Suprapubic skin (tissue), 4 donors: ENCODE measurements at places on chromosomes 3 and 15. TPM values are rescaled to one million over a fixed set of nuclear protein-coding genes. Genes with fewer than 3 reads are reported as not detected.

LIPC gene
- total RNA-seq: not detected

LRRN1 gene
- 1.1 TPM for total RNA-seq

GRM2 gene
- 1.9 TPM for total RNA-seq

TRIP4 gene
- 8.3 TPM for total RNA-seq

SQOR gene
- 36.9 TPM for total RNA-seq

SLC9A9 gene
- 27.4 TPM for total RNA-seq

RLBP1 gene
- total RNA-seq: not detected

IL16 gene
- 19.9 TPM for total RNA-seq

KBTBD13 gene
- total RNA-seq: not detected

CALML4 gene
- 4.7 TPM for total RNA-seq

GPR62 gene
- not detected for total RNA-seq

DNA sequence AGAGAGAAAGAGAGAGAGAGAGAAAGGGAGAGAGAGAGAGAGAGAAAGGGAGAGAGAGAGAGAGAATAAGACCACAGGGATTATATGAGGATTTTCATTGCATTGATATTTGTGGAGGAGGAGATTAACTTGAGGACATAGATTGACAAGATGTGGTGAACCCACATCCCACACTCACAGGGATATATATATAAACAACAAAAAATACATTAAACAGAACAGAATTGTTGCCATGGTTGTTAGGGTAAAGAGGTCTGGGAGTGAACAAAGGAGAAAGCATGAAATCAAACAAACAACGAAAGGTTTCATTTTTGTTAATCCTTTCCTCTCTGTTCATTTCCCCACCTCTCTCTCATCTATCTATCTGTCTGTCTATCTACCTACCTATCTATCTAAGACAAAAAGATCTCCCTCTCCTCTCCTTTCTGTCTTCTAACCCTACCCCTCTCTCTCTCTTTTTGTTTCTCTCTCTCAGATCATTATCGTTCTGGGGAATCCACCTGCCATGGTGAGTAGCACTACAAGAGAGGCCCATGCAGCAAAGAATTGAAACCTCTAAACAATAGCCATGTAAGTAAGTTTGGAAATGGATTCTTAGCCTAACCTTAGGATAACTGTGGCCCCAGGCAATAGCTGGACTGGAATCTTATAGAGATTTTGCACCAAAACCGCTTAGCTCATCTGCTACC is 280.9 kb downstream of the RAP2B start:
- H3K4me3 ChIP-seq: no peak overlapping the region
- no peak overlapping the region for H3K27ac ChIP-seq

GRCh38 chr3:7812490-7812889 is 689.1 kb upstream of the LMCD1 start:
- H3K4me3 ChIP-seq: no peak overlapping the region
- no peaks in the 10 kb centered on the region for H3K36me3 ChIP-seq
- H3K4me1 ChIP-seq: no peaks in the 10 kb centered on the region
- H3K27ac ChIP-seq: no peak overlapping the region
- no peaks in the 10 kb centered on the region for H3K27me3 ChIP-seq
- no peak for DNase-seq

GRCh38 chr15:73608941-73609340 is 24.2 kb downstream of the NPTN start:
- H3K27ac ChIP-seq: no peak overlapping the region
- no peaks in the 10 kb centered on the region for H3K27me3 ChIP-seq
- DNase-seq: no peak
- H3K4me1 ChIP-seq: peaks cover 39% of the 10 kb centered on the region

DNA sequence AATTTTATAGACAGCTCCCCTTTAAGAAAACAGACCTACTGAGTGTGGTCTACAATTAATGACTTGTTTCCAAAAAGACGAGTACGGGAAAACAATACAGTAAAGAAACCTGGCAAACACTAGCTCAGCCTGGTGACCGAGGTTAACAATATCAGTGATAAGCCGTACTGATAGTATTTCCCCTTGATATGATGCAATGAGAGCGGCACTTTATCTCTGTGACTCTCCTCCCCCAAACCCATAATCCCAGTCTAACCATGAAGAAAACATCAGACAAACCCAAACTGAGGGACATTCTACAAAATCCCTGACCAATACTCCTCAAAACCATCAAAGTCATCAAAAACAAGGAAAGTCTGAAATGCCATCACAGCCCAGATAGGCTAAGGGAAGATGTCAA is 8.2 kb downstream of the DENND4A start:
- H3K27ac ChIP-seq: no peak overlapping the region
- DNase-seq: no peak
- H3K27me3 ChIP-seq: no peaks in the 10 kb centered on the region
- peaks cover 12% of the 10 kb centered on the region for H3K4me1 ChIP-seq
- H3K4me3 ChIP-seq: no peak overlapping the region

DNA sequence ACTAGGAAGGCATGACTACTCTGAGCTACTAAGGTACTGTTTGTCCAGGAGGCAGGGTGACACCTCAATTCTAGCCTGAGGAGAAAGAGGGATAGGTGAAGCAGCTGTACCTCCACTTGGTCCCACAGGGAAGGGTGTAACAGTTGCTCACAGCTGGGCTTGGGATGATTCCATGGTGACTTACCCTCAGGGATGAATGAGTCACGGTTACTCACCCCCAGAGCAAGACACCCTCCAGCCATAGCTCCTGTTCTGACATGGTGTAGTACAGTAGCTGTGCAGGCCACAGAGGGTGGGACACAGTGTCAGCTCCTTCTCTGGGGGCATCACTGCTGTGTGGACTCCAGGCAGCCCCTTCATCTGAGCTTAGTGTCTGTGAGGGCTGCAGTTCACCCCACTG is 868.6 kb upstream of the SEMA6D start:
- no peak for DNase-seq
- H3K4me1 ChIP-seq: no peaks in the 10 kb centered on the region
- no peaks in the 10 kb centered on the region for H3K27me3 ChIP-seq
- no peak overlapping the region for H3K4me3 ChIP-seq
- H3K27ac ChIP-seq: no peak overlapping the region
- H3K36me3 ChIP-seq: no peaks in the 10 kb centered on the region

- peaks cover 26% of the 10 kb centered on the region for H3K27me3 ChIP-seq
- no peak overlapping the region for H3K4me3 ChIP-seq
Measured at GRCh38 chr3:149765762-149766334, 13.6 kb upstream of the COMMD2 start.
